ENCODE measurements at places on chromosomes 3 and 15.

- no peak for DNase-seq
Observed at GRCh38 chr3:186060222-186060621, 48.7 kb downstream of the ETV5 start.

- DNase-seq = no peak
Observed at GRCh38 chr3:60176614-60177013, 1074.6 kb downstream of the FHIT start.

DNA sequence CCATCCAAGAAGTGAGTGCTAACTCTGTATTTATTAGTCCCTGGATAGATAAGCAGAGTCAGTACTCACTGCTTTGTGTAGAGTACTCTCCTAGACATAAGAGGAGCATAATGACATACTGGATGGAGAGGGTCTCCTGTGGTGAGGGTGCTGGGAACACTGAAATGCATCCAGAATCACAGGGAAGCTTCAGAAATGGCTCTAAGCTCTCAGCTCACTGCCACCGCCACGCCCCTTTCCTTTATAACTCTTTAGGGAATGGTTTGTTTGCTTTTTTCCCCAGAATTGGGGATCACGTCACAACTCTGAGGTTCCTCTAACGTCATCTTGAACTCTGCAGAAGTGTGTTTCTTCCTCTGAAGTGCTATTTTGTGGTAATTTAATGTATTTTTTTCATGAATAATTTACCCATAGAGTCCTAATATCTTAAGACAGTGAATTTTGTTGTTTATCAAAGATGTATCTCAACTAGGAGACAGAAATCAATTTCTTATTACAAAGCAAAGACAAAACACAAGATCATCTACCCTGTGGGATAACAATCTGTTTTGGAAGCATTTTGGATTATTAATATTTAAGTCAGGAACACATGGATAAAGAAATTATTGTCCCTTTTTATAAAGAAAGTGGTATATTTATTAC lies 154.6 kb downstream of the PTPRG start:
- no peak for DNase-seq

GRCh38 chr3:52787246-52787645 lies 7.3 kb upstream of the ITIH3 start:
- DNase-seq = no peak

DNA sequence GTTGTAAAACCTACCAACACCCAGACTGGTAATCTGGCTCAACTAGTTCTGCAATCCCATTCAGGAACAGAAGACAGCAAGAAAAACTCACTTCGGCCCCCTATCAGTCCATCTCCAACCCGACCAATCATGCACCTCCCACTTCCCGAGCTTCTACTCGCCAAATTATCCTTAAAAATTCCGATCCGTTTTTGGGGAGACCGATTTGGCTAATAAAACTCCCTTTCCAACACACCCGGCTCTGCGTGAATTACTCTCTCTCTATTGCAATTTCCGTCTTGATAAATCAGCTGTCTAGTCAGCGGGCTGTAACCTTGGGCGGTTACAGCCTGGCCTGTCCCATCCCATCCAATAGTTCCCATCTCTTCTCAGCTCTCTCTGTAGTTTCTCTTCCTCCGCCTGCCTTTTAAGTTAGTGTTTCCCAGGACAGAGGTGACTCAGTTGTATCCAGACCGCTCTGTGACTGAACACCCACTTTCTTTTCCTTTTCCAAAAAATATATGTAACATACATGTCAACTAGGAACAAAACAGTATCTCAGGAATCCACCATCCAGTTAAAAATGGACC lies 780 bp upstream of the ACAD9 start:
- DNase-seq = no peak

GRCh38 chr3:65342084-65342683 lies 654.4 kb upstream of the ADAMTS9 start:
- peak; percentile 2 for DNase-seq

GRCh38 chr3:178275311-178275710 lies 260.9 kb upstream of the KCNMB2 start:
- DNase-seq = no peak

GRCh38 chr3:25293736-25294135 lies 134.3 kb upstream of the RARB start:
- DNase-seq = no peak

GRCh38 chr3:79871656-79872055 lies 103.9 kb upstream of the ROBO1 start:
- no peak for DNase-seq
